ENCODE measurements at places on chromosomes 3 and 15. TPM values are rescaled to one million over a fixed set of nuclear protein-coding genes. Genes with fewer than 3 reads are reported as not detected.

The DUOX1 gene
- 1.2 TPM for total RNA-seq

The CPNE9 gene
- not detected for total RNA-seq

The EIF1B gene
- 339 TPM for total RNA-seq

The SNX22 gene
- total RNA-seq, result 4.2 TPM

The SPATA12 gene
- total RNA-seq, result not detected

The COL8A1 gene
- 9.4 TPM for total RNA-seq

The SNAPC5 gene
- 39.6 TPM for total RNA-seq

The LMAN1L gene
- 20.6 TPM for total RNA-seq

The GPR62 gene
- not detected for total RNA-seq

The ALG3 gene
- total RNA-seq, result 14.9 TPM

The LSAMP gene
- 5.2 TPM for total RNA-seq

The SCN11A gene
- total RNA-seq, result 0.05 TPM

The PROK2 gene
- 0.54 TPM for total RNA-seq

The CSPG4 gene
- 5.2 TPM for total RNA-seq

The XCR1 gene
- total RNA-seq, result not detected

The GRK7 gene
- total RNA-seq, result not detected

The BCHE gene
- 2.8 TPM for total RNA-seq

The PLA2G4B gene
- total RNA-seq, result 3.6 TPM

DNA sequence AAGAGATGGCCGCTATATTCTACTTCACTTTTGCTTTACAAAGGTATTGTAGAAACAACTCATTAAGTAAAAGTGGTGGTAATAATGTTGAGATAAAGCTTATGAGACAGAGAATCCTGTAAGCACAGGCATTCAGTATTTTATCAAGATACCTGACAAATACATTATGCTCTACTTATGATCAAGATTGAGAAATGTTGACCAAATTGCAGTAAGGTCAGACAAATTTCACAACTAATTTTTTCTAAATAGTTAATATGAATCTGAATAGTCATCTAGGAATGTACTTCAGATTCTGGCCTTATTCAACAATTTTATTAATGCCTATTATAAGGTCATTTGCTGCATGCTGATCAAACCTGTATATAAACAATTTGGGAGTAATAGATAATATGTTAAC, 95.1 kb upstream of the MBNL1 start:
- DNase-seq, result no peak

DNA sequence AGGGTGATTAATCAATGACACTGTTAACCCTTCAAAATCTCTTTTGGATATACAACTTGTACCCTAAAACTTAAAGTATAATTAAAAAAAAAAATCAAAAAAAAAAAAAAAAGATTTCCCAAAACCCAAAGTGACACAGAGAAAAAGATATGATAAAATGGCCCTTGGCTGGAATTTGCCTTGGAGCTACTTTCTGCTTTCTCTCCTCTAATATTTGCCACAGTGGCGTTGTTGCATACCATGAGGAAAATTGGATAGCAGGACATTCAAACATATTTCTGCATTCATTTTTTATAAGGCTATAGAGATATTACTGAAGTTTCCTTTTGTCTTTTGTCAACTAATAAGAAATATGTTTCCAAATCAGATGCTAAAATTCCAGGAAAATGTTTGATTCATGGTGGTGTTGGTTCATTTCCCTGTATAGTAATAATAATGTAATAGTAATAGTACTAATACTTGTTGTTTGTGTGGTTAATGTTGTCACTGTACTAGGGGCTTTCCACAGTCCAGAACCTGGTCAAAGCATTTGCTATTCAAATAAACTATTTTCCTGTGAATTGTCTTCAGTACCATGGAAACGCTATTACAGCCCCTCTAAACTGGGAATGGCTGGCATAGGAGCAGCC, 441.3 kb upstream of the THBS1 start:
- DNase-seq, result no peak

DNA sequence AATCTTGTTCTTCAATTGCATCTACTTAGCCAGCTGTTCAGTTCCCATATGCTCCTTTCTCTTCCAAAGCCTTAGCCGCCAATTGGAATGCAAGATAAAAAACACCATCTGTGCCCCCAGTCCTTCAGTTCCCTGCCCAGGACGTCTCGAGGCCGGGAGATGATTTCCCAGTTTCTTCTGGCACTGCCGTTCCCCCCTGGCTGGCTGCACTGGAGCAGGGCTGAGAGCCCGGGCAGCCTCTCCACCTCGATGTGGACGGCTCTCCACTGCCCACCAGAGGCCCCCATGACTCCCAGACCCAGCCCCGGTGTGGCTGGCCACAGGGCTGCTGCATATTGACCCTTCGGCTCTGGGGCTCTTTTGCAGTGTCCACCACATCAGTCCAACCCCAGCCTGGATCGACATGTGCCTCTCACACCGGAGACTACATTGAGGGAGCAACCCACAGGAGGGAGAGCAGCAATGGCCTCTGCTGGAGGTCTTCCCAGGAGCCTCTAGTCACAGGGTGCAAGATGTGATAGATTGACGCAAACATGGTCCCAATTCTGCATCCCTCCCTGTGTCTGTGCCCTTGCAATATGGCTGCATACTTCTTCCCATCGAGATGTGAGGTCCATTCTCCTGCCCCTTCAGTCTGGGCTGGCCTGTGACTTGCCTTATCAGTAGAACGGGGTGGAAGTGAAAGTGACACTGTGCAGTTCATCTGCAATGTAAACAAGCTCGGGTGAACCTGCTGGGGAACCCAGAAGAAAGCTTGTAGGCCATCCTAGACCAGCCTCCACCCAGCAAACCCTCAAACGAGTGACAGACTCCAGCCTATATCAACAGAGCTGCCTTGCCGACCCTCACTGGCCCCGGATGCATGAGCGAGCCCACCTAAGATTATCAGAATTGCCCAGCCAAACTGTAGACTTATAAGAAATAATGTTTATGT, 52.3 kb upstream of the PRR20G start:
- no peak for DNase-seq

GRCh38 chr3:43619588-43619987, 2.2 kb downstream of the ANO10 start:
- DNase-seq, result no peak

- DNase-seq, result no peak
Measured at GRCh38 chr3:71847794-71848193, 62.8 kb upstream of the PROK2 start.

DNA sequence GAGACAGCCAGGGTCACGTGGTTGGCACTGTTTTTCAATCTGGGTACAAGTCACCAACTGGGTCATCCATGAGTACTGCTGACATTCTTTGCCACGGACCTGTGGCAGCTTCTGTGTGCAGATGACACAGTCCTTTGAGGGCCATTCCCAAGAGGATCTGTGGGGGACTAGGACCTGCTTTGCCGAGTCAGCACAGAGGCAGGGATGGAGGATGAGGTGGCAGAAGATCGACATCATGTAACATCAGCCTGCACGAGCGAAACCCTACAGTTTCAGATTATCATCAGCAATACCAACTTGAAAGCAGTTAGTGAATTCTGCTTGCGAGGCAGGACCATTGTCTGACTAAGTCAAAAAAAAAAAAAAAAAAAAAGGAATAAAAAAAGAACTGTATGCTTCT, 227.7 kb downstream of the FOXP1 start:
- DNase-seq, result no peak

GRCh38 chr15:85937661-85938060, 142.0 kb upstream of the AGBL1 start:
- no peak for DNase-seq

GRCh38 chr3:192639987-192640386, 87.4 kb downstream of the FGF12 start:
- DNase-seq, result no peak

DNA sequence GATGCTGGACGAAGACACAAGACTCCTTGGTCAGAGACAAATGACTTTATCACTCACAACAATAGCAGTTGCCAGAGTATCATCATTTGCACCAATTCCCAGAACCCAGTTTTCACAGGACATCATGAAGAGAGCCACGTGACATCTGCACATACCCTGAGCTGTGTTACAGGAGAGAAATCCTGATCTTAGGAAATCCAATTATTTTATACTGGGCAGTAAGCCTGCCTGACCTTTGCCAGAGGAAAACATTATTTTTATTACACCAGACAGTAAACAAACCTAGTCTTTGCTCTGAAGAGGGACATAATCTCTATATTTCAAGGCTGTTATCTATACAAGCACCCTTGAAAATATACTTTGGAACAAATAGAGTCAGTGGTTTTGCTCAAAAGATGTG, 77.4 kb downstream of the ZBBX start:
- DNase-seq, result no peak

DNA sequence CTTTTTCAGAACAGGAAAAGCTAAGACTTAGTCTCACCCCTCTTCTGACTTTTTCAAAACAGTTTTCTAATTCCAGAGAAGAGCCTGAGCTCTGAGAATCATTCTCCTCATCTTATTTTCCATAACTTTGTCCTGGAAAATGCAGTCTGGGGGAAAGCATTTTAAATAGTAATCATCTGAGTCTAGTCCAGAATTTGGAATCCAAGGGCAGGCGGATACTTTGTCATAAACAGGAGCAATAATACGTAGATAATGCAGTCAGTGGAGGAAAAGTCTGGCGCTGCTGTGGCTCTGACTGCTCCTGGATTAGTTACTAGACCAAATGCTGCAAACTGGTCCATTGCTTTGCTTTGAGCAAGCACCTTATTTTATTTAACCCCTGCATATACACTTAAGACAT, 285.0 kb downstream of the THSD4 start:
- no peak for DNase-seq

GRCh38 chr3:98322101-98322500, 31.6 kb upstream of the OR5K4 start:
- no peak for DNase-seq

GRCh38 chr15:69460481-69460880, 7.9 kb downstream of the RPLP1 start:
- no peak for DNase-seq

- no peak for DNase-seq
Measured at GRCh38 chr3:175020101-175020500, 161.0 kb downstream of the NAALADL2 start.

- no peak for DNase-seq
Measured at GRCh38 chr3:112857526-112857925, 10.9 kb upstream of the CD200R1L start.

- no peak for DNase-seq
Measured at GRCh38 chr15:88403351-88403791, 63.8 kb downstream of the MRPL46 start.

DNA sequence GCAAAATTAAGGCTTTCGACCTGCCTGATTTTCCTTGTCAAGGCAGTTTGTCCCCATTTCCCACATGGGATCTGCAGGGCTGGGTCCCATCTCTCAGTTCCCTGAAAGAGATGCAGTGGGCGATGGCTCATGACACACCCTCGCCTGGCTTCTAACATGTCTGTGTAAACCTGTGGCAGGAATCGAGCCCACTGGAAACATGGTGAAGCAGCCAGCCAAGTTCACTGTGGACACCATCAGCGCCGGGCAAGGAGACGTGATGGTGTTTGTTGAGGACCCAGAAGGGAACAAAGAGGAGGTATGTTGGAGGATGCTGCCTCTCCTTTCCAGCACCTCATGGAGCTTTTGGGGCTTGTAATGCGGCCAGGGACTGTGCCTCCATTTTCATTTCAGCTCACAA, 86.4 kb downstream of the FLNB start:
- DNase-seq, result no peak

DNA sequence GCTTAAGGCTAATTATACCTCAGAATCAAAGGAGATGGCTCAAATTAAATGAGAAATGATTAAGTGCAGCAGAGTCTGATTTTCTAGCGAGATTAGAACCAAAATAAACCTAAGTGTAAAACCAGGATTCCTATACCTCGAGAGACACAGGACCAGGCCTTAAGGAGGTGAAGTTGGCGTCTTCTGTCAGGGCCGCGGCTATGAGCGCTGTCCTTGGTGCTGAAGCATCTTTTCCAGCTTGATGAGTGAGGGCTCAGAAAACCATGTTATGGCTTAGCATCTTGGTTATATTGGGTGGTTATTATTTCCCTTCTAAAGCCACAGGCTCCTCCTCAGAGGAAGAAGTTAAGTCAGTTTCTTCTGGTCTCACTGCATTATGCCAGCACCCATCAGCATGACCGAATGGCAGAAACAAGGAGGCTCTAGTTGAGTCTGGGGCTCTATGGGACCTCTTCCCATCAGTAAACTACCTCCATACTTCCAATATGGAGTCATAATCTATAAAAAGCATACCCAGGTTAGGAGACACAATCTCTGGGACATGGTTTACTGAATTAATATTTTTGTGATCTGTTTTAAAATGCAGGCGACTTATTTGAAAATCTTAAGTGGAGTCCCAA, 120.1 kb upstream of the NMNAT3 start:
- peak; percentile 51 for DNase-seq

- no peak for DNase-seq
Measured at GRCh38 chr3:11662392-11662990, 18.8 kb upstream of the VGLL4 start.

GRCh38 chr3:52535411-52536111, 844 bp upstream of the UQCC5 start:
- peak; percentile 23 for DNase-seq

DNA sequence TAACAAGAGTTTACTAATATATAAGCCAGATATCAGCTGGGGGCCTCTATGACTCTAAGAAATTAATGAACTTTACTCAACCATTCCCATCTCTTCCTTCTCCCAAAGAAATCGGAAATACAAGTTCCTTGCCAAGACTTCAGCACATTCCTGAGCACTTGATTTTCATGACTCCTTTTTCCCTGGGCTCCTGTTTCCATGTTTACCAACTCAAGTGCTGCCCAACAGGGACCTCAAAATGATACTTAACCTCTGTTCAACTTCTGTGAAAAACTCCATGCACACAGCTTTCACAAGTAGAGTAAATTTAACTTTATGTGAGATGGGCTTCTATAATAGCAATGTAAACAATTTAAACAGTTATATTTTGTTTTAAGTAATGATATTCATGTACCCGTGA, 315.8 kb upstream of the CDIN1 start:
- DNase-seq, result no peak

DNA sequence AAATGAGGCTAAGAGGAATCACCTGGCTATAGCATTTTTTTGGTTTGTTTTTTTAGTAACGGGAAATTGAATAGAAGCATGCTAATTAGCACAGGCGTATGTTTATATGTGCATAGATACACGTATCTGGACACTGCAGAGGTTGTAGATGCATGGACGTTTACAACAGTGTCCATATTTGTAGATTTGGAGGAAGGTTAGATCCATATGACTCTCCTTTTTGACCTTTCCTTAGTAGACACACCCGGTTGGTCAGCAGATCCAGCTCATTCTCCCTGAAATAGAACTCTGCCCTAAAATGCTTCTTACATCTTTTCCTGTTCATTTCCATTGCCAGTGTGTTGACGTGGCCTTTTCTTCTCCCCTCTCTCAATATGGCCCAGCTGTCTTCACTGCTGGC, 60.1 kb downstream of the SLCO3A1 start:
- no peak for DNase-seq
